ENCODE measurements at places on chromosomes 16 and 17. TPM values are rescaled to one million over a fixed set of nuclear protein-coding genes. Genes with fewer than 3 reads are reported as not detected.

The KRT28 gene
- total RNA-seq: not detected

The SPNS3 gene
- not detected for total RNA-seq

The CD300E gene
- total RNA-seq: 1.1 TPM

The SOX8 gene
- total RNA-seq: not detected

The G6PC1 gene
- total RNA-seq: not detected

The NPIPA5 gene
- total RNA-seq: 13.4 TPM

The TP53TG3D gene
- total RNA-seq: not detected
